ENCODE measurements at places on chromosomes 2 and 18.

DNA sequence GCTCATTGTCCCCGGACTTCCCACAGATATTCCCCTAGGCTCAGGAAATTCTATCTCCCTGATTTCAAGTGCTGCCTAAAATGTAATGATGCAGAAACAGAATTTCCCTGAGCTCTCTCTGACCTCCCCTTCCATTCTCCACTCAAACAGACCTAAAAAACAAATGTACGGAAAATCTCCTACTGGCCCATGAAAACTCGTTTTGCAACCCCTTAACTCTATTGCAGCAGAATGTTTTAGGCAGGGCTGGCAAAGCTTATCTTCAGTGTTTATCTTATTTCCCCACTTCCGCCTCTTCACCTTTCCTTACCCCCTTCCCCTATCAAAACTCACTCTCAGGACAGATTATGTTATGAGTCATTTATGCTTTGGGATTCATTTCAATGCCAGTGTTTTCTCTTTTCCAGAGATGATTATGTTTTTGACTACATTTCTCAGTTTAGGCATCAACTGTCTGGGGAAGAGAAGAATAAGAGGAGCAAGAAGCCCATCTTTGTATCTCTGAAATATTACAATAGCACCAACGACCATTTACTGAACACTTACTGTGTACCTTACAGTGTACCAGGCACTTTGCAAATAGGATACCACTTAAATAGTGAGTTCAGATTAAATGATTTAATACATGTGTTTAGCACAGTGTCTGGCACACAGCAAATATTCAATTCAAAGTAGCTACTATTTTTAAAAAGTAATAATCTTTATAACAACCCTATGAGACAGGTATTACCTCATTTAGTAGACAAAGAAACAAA, 53.9 kb upstream of the STPG4 start:
- DNase-seq, result no peak

DNA sequence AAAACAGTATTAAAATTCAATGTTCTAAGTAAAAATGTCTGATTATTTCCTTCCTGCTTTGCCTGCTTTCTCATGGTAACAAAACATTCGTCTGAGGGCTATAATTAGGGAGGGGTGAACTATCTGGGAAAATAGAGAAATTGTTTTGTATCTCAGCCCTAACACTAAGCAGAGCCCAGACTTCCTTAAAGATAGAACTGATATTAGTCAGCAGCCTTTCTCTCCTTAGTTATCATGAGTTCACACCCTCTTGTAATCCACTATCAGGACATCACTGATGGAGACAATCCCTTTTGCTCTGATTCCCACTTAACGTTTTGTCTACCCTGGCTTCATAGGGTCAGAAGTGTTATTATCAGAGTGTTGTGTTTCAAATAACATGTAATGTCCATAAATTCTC, 701.1 kb upstream of the ZEB2 start:
- DNase-seq, result no peak

- DNase-seq, result no peak
Observed at GRCh38 chr2:29105375-29105774, 9.8 kb upstream of the CLIP4 start.

DNA sequence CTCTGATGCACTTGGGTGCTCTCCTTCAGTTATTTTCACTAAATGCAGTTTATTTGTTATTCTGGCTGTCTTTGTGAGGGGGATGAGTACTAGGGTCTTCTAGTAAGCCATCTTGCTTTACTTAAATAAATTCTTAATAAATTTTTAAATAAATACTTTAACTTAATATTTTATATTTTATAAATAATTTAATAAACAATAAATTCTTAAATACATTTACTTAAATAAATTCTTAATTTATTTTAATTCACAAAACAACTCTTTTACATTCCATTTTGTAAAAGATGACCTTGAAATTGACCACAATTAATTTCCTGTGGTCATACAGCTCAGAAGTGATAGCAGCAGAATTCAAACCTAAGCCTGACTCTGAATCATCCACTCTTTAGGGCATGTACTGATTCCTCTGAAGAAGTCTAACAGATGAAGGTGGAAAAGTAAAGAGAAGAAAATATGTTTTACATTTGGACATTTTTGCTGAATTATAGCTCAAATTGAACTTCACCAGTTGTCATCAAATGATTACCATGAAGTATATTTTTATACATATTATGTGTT, 28.8 kb downstream of the MYL1 start:
- no peak for DNase-seq

- no peak for DNase-seq
Observed at GRCh38 chr2:178275600-178275999, 81.3 kb downstream of the OSBPL6 start.

GRCh38 chr2:120283649-120284048, 31.0 kb downstream of the RALB start:
- DNase-seq, result no peak

DNA sequence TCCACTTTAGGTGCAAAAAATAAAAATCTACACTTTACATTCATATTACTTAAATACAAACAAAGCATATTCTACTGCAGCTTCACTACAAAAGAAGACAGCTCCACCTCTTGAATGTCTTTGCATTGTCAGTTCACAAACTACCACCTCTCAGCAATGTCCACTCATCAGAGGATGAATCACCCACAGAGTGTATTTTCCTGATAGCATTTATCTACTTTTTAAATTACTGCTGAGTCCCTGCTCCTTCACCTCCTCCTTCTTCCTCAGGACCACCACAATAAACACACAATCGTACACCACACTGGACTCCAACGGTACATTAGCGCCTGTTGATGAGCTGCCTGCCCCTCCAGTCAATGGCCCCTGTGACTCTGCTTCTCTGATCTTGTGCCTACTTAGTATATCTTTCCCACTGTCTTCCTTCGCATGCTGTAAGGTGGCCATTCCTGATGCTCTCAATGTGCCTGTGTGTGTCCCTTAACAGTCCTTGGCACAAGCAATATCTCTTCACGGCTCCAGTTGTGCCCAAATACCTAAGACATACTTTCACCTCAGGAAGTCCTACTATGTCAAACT, 120.9 kb downstream of the DHRS9 start:
- DNase-seq, result no peak

- peak; percentile 66 for DNase-seq
Observed at GRCh38 chr2:200862532-200863000, 1.9 kb downstream of the CLK1 start.

GRCh38 chr18:5302606-5303005, 7.1 kb upstream of the ZBTB14 start:
- DNase-seq, result no peak

DNA sequence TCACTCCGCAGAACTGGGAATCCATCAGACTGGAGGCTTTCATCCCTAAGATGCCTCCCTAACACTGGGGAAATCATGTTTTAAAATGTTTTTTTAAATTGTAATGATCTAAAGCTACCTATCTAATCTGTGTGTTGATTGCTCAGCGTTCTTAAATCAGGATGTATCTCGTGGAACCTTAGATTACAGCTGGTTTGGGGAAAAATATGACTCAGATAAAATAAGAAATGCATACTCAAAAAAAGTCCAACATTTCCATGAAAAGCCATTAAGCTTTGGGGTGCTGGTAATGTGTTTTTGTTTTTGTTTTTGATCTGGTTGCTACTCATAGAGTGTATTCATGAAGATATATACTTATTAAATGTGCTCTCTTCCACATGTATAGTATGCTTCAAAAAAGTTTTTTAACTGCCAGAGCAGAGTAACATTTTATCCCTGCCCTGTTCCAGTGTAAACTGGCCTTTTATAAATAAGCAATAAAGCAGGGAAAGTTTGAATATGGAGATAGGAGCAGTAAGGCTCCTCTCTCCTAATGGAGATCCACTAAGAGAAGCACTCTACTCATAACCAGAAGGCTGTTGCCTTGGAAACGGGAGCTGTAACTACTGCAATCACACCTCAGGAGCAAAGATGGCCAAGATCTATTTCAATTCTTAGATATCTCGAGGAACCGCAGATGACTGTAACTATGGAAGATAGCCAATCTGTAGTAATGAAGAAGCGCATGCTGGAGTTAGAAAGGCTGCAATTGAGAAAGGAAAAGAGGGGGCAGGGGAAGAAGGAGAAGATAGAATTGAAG, 41.6 kb downstream of the ANKRD44 start:
- no peak for DNase-seq

- DNase-seq, result no peak
Observed at GRCh38 chr18:14943486-14943885, 195.5 kb downstream of the ANKRD30B start.

GRCh38 chr2:232211743-232212686, 166.5 kb upstream of the ALPP start:
- peak; percentile 24 for DNase-seq

- no peak for DNase-seq
Observed at GRCh38 chr2:54456612-54457322, 640 bp downstream of the SPTBN1 start.

- DNase-seq, result no peak
Observed at GRCh38 chr2:20157193-20157891, 67.6 kb downstream of the SDC1 start.

DNA sequence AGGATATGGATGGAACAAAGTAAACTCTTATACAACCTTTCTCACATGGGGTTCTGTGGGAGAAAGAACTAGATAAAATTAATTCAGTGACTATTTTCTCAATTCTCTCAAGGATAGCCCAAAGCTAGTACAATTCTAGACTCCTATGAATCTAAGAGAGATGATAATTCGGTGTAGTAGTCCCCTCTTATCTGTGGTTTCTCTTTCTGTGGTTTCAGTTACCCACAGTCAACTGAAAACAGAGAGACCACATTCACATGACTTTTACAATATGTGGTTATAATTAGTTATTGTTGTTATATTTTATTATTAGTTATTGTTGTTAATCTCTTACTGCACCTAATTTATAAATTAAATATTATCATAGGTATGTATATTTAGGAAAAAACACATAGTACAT, 53.5 kb upstream of the C2orf15 start:
- no peak for DNase-seq

GRCh38 chr18:6776188-6776587, 46.7 kb downstream of the ARHGAP28 start:
- DNase-seq, result no peak

DNA sequence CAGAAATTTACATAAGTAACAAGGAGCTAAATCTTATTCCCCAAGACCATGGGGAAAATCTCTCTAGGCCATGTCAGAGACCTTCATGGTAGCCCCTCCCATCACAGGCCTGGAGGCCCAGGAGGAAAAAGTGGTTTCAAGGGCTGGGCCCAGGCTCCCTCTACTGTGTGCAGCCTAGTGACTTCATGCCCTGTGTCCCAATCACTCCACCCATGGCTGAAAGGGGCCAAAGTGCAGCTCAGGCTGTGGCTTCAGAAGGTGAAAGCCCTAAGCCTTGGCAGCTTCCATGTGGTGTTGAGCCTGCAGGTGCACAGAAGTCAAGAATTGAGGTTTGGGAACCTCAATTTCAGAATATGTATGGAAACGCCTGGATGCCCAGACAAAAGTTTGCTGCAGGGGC, 1612.7 kb upstream of the SLC39A10 start:
- DNase-seq, result no peak

DNA sequence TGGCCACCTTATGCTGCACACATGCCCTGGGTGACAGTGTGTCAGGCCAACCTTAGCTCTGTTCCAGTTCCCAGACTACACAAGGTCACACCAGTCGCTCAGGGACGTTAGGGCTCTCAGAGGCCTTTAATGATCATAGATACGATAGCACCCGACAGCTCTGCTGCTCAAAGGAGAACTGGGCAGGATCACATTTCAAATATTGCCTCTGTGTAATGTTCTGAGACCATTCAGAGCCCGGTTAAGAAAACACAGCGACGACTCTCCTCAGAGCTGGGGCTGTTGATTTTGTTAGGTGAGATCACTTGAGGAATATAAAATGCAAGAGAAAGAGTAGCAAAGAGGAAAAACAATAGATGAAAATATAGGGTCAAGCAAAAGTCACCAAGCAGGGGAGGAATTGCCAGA, 166.6 kb upstream of the TANK start:
- DNase-seq, result no peak

DNA sequence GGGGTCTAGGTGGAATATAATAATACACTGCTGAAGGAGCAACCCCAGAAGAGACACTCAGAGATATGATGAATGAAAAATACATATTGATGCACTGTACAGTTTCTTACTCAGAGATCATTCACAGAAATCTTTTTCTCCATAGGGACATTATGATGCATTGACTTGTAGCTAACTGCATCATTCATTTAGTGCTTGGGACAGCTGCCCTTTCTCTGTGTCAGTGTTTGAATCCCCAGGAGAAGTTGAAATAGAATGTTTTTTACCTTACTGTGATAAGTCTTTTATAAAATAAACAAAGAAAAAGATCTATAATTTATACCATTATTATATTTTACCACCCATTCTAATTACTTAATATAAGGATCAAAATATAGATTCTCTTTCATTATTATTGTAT, 91.7 kb upstream of the DSEL start:
- no peak for DNase-seq
